ENCODE measurements at places on chromosomes 7 and 10.
A peak's percentile ranks its signal among the peaks of the same experiment; 100 is the strongest.

DNA sequence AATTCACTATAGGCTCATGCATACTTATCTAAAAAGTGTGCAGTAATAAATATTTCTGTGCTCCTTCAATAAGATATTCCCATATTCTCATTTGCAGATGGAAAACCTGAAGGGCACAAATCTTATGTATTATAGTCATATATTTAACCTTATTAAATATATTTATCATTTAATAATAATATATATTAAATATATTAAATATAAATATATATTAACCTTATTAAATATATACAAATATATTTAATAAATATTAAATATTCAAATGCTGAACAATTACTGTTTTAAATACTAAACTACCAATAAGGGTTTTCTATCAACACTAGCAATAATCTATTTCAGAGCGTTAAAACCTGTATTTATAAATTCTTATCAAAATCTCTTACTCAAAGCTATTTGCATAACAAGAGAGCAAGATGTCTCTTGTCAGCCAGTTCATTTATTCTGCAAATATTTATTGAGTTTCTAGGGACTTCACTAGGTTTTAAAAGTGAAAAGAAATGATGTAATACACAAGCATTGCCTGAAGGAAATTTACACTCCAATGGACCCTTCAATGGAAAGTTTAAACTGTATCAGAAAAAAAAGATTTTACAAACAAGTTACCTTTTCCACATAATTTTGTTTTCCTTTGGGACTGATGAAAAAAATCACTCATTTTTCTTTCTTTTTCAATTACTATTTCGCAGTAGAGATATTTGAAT is 159.2 kb downstream of the AGMO start:
- DNase-seq = no peak

DNA sequence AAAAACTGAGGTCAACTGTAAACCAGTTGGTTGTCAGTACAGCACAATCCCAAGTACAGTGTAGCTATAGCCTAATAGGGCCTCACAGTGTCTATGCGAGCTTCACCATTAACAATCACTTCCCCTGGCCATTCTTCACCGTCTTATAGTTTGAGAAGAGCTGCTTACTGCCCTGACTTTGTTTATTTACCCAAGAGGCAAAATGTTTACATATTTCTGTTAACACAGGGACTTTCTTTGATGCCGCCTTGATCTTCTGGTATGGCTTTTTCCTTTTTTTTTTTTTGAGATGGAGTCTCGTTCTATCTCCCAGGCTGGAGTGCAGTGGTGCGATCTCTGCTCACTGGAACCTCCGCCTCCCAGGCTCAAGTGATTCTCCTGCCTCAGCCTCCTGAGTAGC is 3.3 kb downstream of the MYOF start:
- no peak for DNase-seq

DNA sequence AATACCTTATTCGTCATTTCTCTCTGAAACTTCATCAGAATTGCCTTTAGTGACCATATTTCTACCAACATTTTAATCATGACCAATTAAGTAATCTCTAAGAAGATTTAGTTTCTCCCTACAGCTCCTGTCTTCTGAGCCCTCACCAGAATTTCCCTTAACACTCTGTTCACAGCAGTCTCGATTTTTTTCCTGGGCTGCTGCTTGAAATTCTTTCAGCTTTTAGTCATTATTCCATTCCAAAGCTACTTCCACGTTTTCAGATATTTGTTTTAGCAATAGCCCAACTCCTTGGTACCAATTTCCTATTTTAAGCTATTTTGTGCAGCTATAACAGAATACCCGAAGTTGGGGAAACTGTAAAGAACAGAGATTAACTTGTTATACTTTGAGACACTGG is 192.4 kb upstream of the DKK1 start:
- DNase-seq = no peak

GRCh38 chr7:42925630-42926029 is 6.3 kb downstream of the PSMA2 start:
- no peak for DNase-seq

GRCh38 chr7:2192831-2193534 is 39.8 kb downstream of the MAD1L1 start:
- peak; percentile 24 for DNase-seq

GRCh38 chr7:138542183-138542582 is 82.1 kb downstream of the TRIM24 start:
- no peak for DNase-seq

- no peak for DNase-seq
Observed at GRCh38 chr10:43774234-43774769, 125.6 kb upstream of the ZNF32 start.

- DNase-seq = no peak
Observed at GRCh38 chr7:16590424-16590823, 55.1 kb downstream of the ANKMY2 start.

- DNase-seq = no peak
Observed at GRCh38 chr10:121007264-121007663, 156.1 kb downstream of the WDR11 start.

- no peak for DNase-seq
Observed at GRCh38 chr10:132106431-132106830, 40.7 kb downstream of the JAKMIP3 start.

DNA sequence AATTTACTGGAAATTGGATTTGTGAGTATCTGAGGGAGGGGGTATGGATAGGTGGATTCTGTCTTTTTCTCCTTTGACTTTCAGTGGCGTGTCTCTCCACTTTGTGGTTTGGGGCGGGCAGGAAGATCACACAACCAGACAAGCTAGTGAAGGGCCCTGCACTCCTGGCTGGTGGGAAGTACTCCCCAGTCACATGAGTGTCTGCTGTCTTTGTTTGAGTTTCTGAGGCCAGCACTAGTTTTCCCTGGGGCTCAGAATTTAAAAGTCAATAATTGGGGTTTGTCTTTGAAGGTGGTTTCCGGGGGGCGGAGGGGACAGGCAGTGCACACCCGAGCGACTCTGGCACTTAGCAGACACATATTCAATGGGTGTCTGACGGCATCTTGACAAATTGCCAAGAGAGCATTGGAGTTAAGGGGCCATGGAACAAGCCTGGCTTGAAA is 120.1 kb downstream of the WDFY4 start:
- DNase-seq = no peak

DNA sequence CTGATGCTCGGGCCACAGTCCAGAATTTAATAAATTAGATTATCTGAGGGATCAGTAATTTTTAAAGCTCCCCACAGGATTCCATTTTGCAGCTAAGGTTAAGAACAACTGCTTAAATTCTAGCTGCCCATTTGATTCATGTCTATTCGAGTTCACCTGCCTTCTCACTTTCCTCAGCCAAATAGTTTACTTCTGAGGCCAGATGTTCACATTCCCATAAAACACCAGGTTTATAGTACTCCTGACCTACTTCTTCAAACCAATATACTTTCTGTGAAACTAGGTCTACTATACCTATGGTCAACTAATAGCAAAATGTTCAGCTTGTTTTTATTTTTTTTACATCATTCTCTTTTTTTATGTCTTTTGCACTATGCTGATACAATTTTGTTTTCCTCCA is 86.3 kb downstream of the GPR158 start:
- no peak for DNase-seq

- DNase-seq = peak; percentile 24
Observed at GRCh38 chr7:129950191-129950932, 2.4 kb downstream of the UBE2H start.

GRCh38 chr7:20653636-20654035 is 38.2 kb downstream of the ABCB5 start:
- no peak for DNase-seq

GRCh38 chr7:155392726-155393570 is 65.0 kb upstream of the EN2 start:
- peak; percentile 73 for DNase-seq

DNA sequence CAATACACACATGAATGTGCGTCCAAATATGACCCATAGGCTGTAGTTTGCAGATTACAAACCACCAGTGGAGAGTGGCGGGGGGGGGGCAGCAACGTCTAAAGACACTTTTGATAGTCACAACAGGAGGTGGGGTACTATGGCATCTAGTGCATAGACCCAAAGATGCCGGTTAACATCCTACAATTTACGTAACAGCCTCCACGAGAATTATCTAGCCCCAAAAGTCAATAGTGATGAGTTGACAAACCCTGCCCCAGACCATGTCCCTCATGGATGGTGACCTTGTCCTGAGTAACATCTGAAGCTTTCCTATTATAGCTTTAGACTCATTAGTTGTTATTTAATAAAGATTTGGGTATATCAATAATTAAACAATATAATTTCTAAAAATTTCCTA is 31.6 kb downstream of the USP6NL start:
- DNase-seq = no peak

- DNase-seq = no peak
Observed at GRCh38 chr10:59847888-59848287, 58.5 kb downstream of the CCDC6 start.

GRCh38 chr10:15342970-15343369 is 28.1 kb downstream of the FAM171A1 start:
- no peak for DNase-seq

- peak; percentile 69 for DNase-seq
Observed at GRCh38 chr7:98836811-98837629, 32.8 kb downstream of the TMEM130 start.

- no peak for DNase-seq
Observed at GRCh38 chr10:13481690-13482089, 47.1 kb downstream of the BEND7 start.

DNA sequence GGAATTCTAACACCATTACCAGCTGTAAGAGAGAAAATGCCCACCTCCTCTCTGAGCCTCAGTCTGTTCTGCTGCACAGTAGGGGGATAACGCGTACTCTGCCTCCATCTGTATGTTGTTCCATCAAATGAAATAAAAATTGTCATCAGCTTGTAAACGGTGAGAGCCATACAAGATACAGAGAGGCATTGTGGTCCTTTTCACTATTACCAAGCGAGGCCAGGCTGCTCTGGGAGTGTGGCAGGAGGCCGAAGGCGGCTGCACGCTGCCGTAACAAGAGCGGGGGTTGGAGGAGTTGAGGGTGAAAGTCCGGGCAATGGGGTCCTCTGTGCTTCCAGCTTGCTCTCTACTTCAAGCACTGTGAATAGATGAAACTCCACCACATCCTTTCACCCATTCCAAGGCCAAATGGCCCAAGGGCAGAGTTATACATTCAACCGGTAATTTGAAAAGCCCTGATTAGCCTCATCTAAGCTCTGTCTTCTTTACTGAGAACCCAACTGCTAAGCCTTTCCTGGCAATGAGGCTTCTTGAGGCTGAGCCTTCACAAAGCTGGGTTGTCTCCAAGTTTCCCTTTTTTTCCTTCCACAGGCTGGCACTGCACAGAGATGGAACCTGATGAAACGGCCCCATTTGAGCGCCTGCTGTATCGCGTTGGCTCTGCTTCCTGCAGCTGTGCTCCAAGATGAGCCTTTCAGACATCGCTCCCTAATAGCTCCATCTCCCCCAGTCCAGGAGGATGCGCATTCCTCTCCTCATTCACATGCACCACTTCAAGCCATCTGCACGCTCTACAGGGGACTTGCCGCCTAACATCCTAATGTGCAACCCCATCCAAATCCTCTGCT is 47.2 kb downstream of the PYROXD2 start:
- DNase-seq = no peak

- DNase-seq = no peak
Observed at GRCh38 chr10:123427165-123427786, 238.9 kb upstream of the GPR26 start.

- no peak for DNase-seq
Observed at GRCh38 chr10:112141292-112141691, 42.3 kb downstream of the GPAM start.

- no peak for DNase-seq
Observed at GRCh38 chr10:83603708-83604107, 535.6 kb upstream of the GHITM start.

DNA sequence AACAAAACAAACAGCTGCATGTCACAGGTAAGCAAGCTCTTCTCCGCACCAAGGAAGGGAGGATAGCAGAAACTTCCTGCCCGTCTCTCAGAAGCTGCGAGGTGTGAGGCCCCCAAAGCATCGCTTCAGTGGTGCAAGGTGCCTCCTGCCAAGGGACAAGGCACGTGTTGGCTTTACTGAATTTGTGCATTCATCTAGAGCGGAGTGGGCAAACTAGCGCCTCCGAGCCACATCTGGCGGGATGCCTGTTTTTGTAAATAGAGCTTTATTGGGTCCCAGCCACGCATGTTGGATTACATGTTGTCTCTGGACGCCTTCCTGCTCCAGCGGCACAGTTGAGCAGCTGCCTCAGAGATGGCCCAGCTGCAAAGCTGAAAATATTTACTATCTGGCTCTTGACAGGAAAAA is 27.7 kb downstream of the PHYH start:
- DNase-seq = peak; percentile 90

DNA sequence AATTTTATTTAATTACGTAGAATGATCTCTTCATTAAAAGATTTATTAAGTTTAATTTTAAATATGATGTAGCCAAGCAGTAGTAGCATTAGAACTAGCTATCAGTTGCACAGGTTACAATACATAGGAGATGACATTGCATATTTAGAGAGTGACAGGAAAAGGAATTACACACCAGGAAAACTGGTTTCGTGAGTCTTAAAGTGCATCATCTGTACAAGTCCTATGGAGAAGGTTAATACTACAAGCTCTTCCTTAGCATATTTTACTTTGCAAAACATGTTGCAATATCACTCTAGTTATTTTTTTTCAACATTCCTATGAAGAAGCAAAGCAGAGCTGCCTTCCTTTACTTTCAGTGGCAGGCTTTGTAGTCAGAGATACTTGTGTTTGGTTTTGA is 20.2 kb upstream of the SEM1 start:
- no peak for DNase-seq

DNA sequence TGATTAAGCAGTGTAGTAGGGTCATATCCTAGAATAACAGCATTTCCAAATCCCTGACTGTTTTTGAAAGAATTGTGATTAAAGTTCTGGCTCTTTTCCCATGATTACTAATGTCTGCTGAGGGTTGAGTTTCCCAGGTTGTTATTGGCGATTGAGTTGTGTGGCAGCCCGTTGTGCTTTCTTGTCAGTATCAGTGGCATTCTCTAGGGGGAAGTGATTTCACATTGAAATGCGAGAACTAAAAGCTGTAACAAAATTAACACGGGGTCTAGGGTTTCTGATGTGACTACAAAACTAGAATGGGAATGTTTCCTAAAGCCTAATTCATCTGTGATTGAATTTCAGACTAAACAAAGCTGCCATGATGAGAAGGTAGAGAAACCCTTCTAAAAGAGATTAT is 349.4 kb downstream of the EXOC4 start:
- no peak for DNase-seq

GRCh38 chr7:87875151-87876039 is 765 bp downstream of the SLC25A40 start:
- DNase-seq = peak; percentile 64

DNA sequence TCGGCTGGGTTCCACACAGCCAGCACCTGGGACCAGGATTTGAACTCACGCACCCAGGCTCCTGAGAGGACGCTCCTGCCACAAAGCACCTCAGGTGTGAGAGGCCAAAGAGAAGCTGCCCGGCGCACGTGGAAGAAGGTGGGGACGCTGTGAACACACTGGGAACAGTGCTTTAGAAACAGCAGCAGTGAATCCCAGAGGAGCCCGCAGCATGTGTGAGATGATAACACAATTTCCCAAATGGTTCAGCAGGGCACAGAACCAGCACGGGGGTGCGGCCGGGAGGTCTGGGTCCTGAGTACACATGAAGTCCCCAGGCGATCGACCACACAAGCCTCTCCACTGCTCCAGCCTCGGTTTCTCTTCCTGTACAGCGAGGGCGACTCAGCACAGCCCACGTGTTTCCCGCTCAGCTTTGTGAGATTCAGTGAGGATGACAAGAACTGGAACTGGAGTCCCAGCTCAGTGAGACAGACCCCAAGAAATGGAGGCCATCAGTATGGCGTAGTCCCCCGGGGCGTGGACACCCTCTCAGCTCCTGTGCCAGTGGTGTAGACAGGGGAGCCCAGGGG is 188.3 kb downstream of the MAD1L1 start:
- no peak for DNase-seq

- no peak for DNase-seq
Observed at GRCh38 chr10:3108033-3108432, 40.7 kb downstream of the PFKP start.

- DNase-seq = no peak
Observed at GRCh38 chr7:80288175-80289122, 153.8 kb downstream of the GNAI1 start.
